ENCODE measurements at places on chromosomes 6 and 20. TPM values are rescaled to one million over a fixed set of nuclear protein-coding genes. Genes with fewer than 3 reads are reported as not detected.
A peak's percentile ranks its signal among the peaks of the same experiment; 100 is the strongest.

GRCh38 chr6:111596784-111597183, 8.9 kb downstream of the TRAF3IP2 start:
- peaks cover 43% of the 10 kb centered on the region for H3K4me1 ChIP-seq
- no peaks in the 10 kb centered on the region for H3K27me3 ChIP-seq
- peaks cover 51% of the 10 kb centered on the region for H3K36me3 ChIP-seq
- no peak overlapping the region for H3K4me3 ChIP-seq
- DNase-seq: no peak

DNA sequence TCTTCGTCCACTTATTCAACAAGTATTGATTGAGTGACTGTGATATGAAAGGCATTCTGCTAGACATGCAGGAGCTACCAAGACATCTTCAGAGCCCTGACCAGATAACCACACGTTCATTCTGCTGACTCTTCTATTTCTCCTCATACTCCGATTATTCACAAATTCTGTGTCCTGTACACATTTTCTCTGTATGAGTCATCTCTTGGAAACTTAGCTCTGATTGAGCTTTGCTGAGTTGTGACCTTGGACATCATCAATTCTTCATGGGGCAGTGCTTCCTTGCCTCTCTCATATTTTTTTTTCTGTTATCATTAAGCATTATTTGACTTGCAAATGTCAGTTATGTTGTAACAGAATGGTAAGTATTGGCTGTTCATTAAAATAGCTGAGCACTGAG, 351.6 kb upstream of the CNR1 start:
- H3K27me3 ChIP-seq: no peaks in the 10 kb centered on the region
- no peaks in the 10 kb centered on the region for H3K4me1 ChIP-seq
- H3K36me3 ChIP-seq: no peaks in the 10 kb centered on the region
- no peak overlapping the region for H3K27ac ChIP-seq

DNA sequence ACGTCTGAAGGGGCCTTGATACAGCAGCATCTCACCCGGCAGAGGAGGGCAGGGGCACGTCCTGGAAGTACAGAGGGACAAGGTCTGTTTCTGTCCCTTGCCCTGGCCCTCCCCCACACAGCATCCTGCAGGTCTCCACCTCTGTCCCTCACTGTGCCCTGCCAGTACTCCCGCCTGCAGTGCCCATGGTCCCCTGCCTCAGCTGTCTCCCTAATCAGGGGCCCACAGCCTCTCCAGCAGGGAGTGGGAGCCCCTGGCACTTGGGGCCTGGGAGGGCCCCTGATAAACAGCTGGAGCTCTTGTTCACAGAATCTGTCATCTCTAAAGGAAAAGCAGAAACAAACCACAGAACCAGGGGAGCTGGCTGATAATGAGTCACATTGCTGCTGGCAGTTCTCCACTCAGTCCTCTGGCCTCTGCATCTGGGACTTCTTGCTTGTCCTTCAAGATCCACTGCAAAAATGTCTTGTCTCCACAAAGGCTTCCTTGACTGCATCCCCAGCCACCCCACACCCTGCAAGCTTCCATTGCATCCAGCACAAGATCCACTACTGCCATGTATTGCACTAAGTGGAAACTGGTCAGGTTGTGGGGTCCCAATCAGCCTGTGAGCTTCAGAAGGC, 33.2 kb upstream of the TAF8 start:
- H3K27ac ChIP-seq: no peak overlapping the region
- peaks cover 10% of the 10 kb centered on the region for H3K4me1 ChIP-seq
- DNase-seq: peak; percentile 15

DNA sequence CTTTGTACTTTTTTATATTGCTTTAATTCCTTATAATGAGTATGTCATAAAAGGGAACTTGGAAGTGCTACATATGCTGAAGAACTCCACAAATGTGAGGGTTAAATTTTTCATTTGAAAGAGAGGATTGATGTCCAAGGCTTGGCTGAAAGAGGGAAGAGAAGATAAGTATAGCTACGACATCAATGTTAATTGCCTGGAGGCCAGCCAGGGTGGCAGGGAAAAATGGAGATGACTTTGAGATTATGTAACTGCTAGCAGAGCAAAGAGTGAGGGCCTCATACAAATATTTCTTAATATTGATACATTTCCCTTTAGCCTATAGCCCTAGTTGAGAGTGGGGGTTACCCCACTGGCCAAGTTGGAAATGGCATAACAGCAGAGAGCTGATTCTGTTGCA, 24.8 kb upstream of the RIMS4 start:
- no peaks in the 10 kb centered on the region for H3K4me1 ChIP-seq
- H3K27ac ChIP-seq: no peak overlapping the region
- H3K27me3 ChIP-seq: peaks cover 69% of the 10 kb centered on the region
- no peaks in the 10 kb centered on the region for H3K36me3 ChIP-seq
- H3K4me3 ChIP-seq: no peak overlapping the region

- H3K4me3 ChIP-seq: no peak overlapping the region
- peaks cover 27% of the 10 kb centered on the region for H3K4me1 ChIP-seq
- H3K27ac ChIP-seq: no peak overlapping the region
- peaks cover 68% of the 10 kb centered on the region for H3K36me3 ChIP-seq
- H3K27me3 ChIP-seq: no peaks in the 10 kb centered on the region
These were observed 787 bp upstream of the TNFRSF6B start for GRCh38 chr20:63695424-63696305.

GRCh38 chr20:47389867-47390347, 33.4 kb upstream of the ZMYND8 start:
- DNase-seq: no peak
- H3K4me1 ChIP-seq: peaks cover 22% of the 10 kb centered on the region

SPO11 gene
- total RNA-seq: not detected

GRCh38 chr20:19026121-19026878, 186.1 kb upstream of the SLC24A3 start:
- H3K36me3 ChIP-seq: no peaks in the 10 kb centered on the region
- no peaks in the 10 kb centered on the region for H3K4me1 ChIP-seq
- H3K27me3 ChIP-seq: no peaks in the 10 kb centered on the region
- DNase-seq: no peak
- no peak overlapping the region for H3K27ac ChIP-seq

- H3K4me1 ChIP-seq: peaks cover 17% of the 10 kb centered on the region
- DNase-seq: no peak
- H3K4me3 ChIP-seq: no peak overlapping the region
- no peak overlapping the region for H3K27ac ChIP-seq
- no peaks in the 10 kb centered on the region for H3K27me3 ChIP-seq
- H3K36me3 ChIP-seq: peaks cover 8% of the 10 kb centered on the region
These were observed 105.8 kb upstream of the TRAF3IP2 start for GRCh38 chr6:111711476-111711875.

GRCh38 chr6:167442245-167442644, 117.4 kb downstream of the TTLL2 start:
- no peak for DNase-seq
- H3K27ac ChIP-seq: no peak overlapping the region
- no peaks in the 10 kb centered on the region for H3K27me3 ChIP-seq
- H3K4me3 ChIP-seq: no peak overlapping the region

DNA sequence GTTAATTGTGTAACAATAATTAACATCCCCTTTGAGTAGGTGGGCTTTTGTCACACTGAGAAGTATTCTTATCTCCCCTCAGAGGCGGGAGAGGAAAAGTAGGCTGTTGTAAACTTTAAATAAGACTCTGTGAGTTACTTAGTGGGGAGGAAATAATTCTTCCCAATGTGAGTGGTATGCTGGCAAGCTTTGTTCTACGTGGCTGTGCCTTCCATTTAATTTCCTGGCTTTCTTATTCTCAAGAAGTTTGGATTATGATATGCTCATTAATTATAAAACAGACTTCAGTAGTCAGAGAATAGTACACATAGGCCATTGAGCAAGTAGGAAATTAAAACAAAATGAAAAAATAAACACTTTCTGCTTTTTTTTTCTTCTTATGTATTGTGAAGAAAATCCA, 19.1 kb downstream of the ADGRB3 start:
- H3K27ac ChIP-seq: no peak overlapping the region
- DNase-seq: no peak
- no peaks in the 10 kb centered on the region for H3K27me3 ChIP-seq
- H3K4me3 ChIP-seq: no peak overlapping the region

GRCh38 chr6:89536231-89536630, 102.3 kb downstream of the LYRM2 start:
- no peak for DNase-seq
- H3K27me3 ChIP-seq: peaks cover 7% of the 10 kb centered on the region
- no peaks in the 10 kb centered on the region for H3K36me3 ChIP-seq
- no peak overlapping the region for H3K4me3 ChIP-seq
- H3K4me1 ChIP-seq: no peaks in the 10 kb centered on the region

SIRPB1 gene
- not detected for total RNA-seq

- no peak overlapping the region for H3K4me3 ChIP-seq
- H3K4me1 ChIP-seq: peaks cover 12% of the 10 kb centered on the region
- no peaks in the 10 kb centered on the region for H3K36me3 ChIP-seq
- no peak for DNase-seq
- no peaks in the 10 kb centered on the region for H3K27me3 ChIP-seq
These were observed 331.8 kb downstream of the GJA1 start for GRCh38 chr6:121767211-121767610.

GGTLC1 gene
- not detected for total RNA-seq

DNA sequence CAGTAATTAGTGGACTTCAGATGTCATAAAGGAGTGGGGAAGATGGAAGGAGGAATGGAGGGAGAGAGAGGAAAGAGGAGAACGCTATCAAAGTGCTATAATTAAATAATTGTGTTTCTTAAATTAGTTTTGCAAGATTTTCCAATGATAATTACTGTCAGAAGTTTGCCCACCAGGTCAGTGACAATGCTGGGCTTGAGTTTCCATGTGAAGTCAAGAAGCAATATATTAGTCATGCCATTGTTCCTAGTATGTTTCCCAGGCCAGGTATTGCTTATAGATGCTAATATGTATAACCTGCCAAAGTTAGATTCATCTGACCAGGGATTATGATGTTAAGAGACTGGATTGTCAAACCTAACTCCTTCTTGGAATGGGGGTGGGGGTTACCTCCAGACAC, 131.9 kb downstream of the GJA10 start:
- H3K36me3 ChIP-seq: no peaks in the 10 kb centered on the region
- no peak for DNase-seq
- no peaks in the 10 kb centered on the region for H3K27me3 ChIP-seq

DNA sequence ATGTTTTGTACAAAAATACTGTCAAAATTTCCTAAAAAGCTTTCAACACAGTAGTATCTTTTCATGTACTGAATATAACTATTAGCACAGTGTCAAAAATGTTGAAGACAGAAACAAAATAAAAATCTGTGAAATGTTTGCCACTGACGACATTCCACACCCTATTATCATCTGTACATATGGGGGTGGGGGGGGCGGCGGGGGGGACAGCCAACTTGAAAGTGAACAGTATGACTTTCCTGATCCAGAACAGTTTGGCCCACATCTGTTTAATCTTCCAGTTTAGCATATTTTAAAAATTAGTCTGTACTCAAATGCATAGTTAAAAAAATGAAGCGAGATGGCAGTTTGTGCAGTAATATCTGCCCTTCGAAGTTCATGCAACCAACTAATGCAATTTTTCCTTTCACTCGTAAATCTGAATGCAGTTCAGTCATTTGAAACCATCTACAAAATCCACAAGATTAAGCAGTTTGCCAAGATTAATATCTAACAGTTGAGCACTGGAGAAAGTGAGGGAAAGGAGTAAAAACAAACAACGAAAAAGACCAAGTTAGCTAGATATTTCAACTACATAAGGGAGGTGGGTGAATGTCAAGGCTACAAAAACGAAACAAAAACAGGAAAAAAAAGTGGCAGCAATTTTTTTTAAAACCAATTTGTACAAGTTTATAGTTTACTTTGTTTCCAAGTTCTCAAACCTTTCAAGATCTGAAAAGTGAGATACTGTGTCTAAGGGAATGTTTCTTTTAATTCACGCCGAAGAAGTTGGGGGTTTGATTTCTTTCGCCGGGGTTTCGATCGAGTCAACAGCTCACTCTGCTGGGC, 1.9 kb downstream of the CITED2 start:
- DNase-seq: peak; percentile 63
- peaks cover 41% of the 10 kb centered on the region for H3K36me3 ChIP-seq
- peaks cover 36% of the 10 kb centered on the region for H3K4me1 ChIP-seq
- peak overlapping the region; percentile 89 for H3K27ac ChIP-seq
